Stimulated activated CD4-positive, alpha-beta T cell treated with anti-CD3 and anti-CD28 coated beads, Interleukin-2, amount 100 ng/mL, for 24 hours (primary cell): ENCODE measurements at places on chromosomes 4 and X.
A peak's percentile ranks its signal among the peaks of the same experiment; 100 is the strongest.

DNA sequence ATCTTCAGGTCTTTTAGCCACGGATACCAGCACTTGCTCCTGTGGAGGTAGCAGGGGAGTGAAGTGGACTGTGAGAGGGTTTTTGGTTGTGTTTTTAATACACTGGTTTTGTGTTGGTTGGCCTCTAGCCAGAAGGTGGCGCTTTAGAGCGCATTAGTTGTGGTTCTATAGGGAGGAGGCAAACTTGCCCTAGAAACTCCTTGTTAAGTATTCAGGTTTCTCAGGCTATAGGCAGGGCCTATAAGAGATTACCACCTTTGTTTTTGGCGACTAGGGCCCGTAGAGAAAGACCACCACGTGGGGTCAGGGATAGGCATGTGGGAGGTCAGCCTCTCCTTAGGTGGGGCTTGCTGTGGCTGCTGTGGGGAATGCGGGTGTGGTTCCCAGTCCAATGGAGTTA, 221.6 kb upstream of the SPANXN4 start:
- no peak for DNase-seq

- no peak for DNase-seq
Measured at GRCh38 chr4:38069271-38069760, 109.1 kb downstream of the PTTG2 start.

DNA sequence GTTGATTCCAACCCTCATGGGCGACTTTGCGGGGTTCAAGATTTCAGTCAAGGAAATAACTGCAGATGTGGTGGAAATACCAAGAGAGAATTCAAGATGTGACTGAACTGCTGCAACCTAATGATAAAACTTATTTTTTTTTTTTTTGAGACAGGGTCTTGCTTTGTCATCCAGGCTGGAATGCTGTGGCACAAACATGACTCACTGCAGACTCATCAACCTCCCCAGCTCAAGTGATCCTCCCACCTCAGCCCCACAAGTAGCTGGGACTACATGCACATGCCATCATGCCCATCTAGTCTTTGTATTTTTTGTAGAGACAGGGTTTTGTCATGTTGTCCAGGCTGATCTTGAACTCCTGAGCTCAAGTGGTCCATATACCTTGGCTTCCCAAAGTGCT, 19.5 kb upstream of the WDFY3 start:
- no peak for DNase-seq

GRCh38 chr4:120853161-120853935, 69.2 kb downstream of the PRDM5 start:
- no peak for DNase-seq

DNA sequence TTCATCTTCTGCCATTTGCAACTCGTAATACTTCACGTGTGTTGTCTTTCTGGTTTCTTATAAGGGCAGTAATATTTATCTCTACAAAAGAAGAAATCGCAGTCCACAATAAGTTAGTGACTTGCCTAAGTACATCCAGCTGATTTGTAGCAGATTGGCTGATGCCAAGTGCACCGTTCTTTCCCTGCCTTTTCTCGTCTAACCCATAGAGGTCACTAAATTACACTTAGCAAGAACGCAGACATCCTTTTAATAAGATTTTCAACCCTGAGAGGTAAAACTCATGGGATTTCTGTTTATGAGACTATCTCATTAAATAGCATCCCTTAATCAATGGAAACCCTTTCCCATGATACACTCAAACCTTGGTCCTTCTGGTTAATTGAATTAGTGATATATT, 408.6 kb upstream of the ACTRT1 start:
- DNase-seq, result no peak

DNA sequence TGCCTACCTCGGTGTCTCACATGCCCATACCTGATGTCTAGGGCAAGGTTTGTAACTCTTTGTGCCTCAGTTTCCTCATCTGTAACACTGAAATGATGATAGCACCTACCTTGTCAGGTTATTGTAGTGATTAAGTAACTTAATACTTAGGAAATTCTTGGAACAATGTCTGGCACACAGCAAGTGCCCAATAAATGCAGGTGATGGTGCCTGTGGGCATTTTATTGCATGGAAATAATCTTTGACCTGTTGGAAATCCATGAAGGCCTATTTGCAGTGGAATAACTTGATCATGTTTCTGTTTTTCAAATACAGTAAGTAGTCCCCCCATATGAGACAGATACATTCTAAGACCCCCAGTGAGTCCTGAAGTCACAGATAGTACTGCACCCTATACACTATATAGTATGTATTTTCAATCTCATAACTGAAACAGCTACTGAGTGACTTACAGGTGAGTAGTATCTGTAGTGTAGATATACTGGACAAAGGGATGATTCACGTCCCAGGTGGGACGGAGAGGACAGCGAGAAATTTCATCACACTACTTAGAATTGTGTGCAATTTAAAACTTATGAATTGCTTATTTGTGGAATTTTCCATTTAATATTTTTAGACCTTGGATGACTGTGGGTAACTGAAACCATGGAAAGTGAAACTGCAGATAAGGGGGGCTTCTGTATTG, 42.1 kb downstream of the AFF1 start:
- DNase-seq, result no peak

DNA sequence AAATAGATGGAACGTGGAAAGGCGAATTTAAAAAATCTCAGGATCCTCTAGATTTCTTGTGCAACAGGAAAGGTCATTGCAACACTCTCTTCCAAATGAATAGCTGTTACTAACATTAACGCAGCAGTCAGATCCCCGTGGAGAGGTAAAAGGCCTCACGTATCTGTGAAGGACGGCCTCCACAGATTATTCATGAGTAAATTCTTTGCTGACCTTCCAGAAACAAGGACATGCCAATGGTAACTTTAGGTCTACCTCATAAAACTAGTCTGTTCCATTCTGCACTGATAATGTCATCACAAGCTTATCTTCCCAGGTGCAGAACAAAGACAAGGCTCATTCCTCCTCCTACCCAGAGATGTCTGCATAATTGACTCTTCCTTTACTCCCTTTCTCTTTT, 16.1 kb upstream of the REPS2 start:
- DNase-seq, result no peak

DNA sequence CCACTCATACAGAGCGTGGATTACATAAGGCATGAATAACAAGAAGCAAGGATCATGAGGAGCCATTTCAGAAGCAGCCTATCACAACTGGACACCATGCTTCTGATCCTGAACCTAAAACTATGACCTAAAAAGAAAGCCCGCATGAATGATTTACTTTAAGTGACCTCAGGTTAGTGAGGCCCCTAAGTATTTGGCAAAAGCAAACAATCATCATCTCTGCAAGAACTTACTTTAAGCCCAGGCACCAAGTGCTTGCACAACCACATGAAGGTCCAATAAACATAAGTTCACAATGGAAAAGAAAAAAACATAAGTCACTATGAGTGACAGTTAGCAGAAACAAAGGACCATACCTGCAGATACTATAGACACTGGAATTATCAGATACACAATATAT, 7.9 kb upstream of the MBTPS2 start:
- no peak for DNase-seq

DNA sequence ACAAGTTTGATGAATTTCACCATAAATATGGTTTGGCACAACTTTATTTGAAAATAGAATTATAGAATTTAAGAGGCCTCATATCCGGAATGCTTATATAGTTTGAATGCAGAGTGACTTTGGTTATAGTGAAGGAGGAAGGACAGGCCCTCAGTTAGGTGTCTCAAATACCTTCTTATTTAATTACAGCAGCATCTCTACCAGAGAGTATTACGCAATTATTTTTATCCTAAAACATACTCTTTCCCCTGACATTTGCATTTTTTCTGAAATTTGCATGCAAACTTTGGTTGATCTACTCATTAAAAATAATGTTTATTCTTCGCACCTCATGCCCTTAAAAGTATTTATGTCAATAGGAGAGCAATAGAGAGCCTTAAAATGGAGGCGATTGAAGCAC, 305.4 kb downstream of the PACRGL start:
- no peak for DNase-seq

GRCh38 chr4:147777456-147778091, 45.7 kb downstream of the ARHGAP10 start:
- no peak for DNase-seq

DNA sequence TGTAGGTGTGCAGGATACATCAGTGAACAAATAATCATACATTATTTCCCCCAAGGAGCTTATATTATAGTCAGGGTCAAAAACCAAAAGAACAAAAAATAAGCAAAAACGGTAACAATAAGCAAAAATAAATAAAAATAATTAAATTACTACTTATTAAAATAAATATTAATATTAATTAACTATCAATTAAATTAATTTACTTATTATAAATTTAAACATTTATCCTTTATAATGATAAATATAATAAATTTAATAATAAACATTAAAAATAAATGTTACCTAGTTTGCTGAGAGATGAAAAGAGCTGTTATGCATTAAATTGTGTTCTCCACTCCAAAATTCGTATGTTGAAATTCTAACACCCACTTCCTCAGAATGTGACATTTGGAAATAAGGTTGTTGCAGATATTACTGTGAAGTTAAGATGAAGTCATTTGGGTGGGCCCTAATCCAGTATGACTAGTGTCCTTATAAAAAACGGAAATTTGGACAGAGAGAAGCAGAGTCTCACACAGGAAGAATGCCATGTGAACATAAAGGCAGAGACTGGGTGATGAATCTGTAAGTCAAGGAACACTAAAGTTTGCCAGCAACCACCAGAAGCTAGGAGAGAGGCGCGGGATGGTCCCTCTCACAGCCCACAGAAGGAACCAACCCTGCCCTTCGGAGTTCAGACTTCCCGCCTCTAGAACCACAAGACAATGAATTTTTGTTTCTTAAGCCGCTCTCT, 67.2 kb upstream of the IBSP start:
- DNase-seq, result no peak

GRCh38 chr4:100889898-100890297, 372.1 kb upstream of the EMCN start:
- DNase-seq, result no peak

- DNase-seq, result no peak
Measured at GRCh38 chr4:70841951-70842350, 2.3 kb upstream of the GRSF1 start.

DNA sequence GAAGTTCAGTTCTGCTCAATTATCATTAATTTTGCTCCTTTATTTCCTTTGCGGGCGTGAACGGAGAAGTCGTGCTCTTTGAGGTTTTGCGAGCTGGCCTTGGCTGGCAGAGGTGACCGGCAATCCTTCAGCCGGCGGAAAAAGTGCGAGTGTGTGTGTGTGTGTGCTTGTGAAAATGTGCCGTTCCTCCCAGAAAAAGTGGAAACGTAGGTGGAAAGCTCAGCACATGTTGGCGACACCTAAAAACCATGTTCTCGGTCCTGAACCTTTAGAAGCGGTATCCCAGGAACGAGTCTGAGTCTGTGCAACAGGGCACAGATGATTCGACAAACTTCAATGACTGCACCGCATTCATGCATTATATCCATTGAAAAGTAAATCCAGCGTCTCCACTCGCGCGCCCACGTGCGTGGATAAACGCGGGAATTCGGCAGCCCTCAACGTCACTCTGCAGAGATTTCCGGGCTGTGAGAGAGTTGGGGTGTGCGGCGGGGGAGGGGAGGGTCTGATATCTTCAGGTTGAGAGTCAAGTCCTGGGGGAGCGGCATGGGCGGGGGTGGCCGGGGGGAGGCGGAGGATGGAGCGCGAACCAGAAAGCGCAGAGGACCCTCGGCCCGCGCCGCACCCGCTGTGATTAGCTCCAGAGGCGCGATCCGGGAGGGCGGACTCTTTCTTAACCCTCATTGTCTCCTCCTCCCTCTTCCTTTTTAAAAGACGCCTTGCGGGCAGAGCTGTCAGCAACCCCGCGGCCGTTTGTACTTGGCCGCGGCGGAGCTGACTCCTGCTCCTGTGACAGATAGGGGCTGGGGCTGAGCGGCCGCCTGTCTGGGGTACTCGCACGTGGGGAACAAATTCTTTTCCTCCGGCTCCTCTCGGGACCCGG, at the start of gene SHISA3:
SHISA3 (plus strand) TSS at position 737 of the 883 bp plus-strand sequence. CDS start 569 bp downstream, outside the sequence.
- DNase-seq, result peak; percentile 43

- DNase-seq, result no peak
Measured at GRCh38 chr4:61027939-61028338, 172.2 kb upstream of the ADGRL3 start.

- DNase-seq, result no peak
Measured at GRCh38 chr4:185225940-185226339, 16.5 kb downstream of the SNX25 start.

DNA sequence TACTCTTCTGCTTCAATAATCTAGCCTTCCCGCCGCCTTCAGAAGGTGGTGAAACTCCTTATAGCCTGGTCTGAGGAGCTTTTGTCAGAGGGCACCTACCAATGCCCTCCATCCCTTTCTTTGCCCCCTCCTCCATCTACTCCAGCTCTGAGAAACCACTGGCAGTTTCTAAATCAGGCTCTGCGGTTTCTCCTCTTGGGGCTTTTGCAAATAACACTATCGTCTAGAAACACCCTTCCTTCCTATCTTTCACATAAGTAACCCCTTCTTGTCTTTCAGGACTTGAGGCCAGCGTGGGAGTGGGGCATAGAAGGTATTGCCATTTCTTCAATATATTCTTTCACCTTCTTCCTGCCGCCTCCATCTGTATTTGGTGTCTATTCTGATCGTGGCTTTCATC, 1.2 kb upstream of the EFHC2 start:
- no peak for DNase-seq

DNA sequence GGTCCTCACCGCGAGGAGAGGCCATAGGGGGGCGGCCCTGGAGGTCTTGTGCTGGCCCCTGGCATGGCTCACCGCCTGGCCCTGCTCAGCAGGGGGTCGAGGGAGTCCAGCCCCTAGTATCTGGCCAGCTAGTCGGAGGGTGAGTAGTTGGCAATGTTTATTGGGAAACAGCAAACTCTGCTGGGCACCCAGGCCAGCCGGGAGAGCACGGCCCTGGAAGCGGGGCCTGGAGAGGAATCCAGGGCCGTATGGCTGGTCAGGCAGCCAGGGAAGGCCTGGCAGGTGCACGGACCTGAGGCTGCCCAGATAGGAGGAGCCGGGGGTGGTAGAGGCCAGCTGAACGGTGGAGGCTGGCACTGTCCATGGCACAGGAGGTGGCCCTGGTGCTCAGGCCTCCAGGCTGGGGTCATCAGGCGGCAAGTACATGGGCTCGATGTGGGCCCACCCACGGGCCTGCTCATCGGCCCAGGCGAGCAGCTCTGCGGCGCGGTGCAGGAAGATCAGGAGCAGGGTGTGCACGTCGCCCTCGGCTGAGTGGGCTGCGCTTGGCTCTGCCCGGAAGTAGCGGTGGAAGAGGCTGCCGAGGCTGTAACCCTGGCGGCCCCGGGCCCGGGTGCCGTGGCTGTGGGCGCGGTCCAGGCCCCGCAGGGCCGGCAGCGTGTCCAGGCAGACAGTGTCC, 1.4 kb downstream of the TREX2 start:
- DNase-seq, result no peak

DNA sequence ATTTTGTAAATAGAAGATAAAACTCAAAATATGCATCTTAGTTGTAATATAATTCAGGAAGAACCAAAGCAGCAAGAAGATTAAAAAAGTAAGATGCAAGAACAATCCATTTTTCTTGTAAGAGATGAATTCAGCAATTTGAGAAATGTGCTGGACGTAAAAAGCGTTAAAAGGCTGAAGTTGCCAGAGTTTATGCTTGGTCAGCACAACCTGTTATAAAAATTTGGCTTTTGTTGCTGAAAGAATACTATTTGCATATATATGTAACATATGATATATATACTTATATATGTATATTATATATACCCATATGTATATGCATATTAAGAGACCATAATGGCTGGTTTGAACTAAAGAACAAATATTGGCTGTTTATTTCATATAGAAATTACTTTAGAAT, 449.6 kb upstream of the FAM241A start:
- no peak for DNase-seq
